AG10803 (cell line): ENCODE measurements at places on chromosomes 11 and 22.
A peak's percentile ranks its signal among the peaks of the same experiment; 100 is the strongest.

- DNase-seq = peak; percentile 46
Observed at GRCh38 chr11:36312611-36313472, 16.8 kb downstream of the PRR5L start.

GRCh38 chr11:134062265-134063123 is 6.4 kb upstream of the JAM3 start:
- no peak for DNase-seq

- no peak for DNase-seq
Observed at GRCh38 chr11:112826788-112827187, 134.4 kb upstream of the NCAM1 start.

- no peak for DNase-seq
Observed at GRCh38 chr22:19753090-19753842, 7.3 kb upstream of the TBX1 start.

DNA sequence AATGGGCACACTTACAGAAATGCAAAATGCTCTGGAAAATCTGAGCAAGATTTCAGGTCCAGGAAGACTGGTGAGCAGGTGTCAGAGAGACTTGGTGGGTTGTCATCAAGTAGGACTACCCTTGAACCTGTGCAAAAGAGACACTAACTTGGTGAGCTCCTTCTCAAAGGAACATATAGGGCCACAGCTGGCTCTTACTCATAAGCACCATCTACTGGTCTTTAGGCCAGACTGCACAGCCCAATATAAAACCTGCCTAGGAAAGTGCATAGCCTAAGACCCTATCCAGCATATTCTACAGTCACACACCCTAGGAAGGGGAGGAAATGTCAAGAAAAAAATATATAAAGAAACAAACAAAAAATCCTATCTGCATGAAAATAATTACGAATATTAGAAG is 18.2 kb upstream of the OR10W1 start:
- peak; percentile 39 for DNase-seq

DNA sequence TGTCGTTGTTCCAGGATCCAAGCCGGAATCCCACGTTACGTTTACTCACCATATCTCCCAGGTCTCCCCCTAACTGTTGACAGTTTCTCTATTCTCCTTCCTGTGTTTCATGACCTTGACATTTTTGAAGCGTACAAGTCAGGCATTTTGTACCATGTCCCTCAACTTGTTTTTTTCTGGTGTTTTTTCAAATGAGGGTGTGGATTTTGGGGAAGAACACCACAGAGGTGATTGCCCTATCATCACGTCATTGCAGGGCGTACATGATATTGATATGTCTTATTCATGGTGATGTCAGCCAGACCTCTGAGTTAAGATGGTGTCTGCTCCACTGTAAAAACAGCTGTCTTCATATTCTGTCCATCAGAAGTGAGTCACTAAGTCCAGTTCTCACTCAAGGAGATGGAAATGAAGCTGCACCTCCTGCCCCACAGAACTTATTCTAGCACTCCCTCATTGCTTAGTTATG is 28.3 kb upstream of the SOX10 start:
- DNase-seq = no peak

GRCh38 chr11:118437208-118438125 is 1.2 kb downstream of the KMT2A start:
- peak; percentile 34 for DNase-seq

- DNase-seq = no peak
Observed at GRCh38 chr11:66882561-66883015, 25.7 kb downstream of the LRFN4 start.

DNA sequence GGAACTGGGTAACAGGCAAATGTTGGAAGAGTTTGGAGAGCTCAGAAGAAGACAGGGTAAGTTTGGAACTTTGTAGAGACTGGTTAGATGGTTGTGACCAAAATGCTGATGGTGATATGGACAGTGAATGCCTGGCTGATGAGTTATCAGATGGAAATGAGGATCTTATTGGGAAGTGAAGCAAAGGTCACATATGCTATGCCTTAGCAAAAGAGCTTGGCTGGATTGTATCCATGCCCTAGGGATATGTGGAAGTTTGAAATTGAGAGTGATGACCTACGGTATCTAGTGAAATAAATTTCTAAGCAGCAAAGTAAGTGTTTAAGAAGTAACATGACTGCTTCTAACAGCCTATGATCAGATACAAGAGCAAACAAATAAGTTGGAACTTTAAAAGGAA is 17.8 kb downstream of the BBOX1 start:
- DNase-seq = peak; percentile 50

DNA sequence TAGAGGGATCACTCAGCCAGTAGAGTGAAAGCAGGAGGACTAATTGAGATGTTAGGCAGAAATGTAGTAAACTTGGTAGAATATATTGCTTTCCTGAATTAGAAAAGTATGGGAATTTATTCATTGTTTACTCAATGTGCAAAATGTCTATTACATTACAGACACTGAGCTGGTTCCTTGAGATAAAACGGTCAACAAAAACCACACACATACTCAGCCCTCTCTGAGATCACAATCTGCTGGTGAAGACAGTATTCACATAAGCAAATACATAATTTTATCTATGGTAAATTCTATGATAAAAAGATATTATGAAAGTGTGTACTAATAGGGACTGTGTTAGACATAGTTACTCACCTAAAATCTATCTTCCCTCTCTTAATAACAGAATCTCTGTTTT is 833.5 kb downstream of the KCNA4 start:
- no peak for DNase-seq

DNA sequence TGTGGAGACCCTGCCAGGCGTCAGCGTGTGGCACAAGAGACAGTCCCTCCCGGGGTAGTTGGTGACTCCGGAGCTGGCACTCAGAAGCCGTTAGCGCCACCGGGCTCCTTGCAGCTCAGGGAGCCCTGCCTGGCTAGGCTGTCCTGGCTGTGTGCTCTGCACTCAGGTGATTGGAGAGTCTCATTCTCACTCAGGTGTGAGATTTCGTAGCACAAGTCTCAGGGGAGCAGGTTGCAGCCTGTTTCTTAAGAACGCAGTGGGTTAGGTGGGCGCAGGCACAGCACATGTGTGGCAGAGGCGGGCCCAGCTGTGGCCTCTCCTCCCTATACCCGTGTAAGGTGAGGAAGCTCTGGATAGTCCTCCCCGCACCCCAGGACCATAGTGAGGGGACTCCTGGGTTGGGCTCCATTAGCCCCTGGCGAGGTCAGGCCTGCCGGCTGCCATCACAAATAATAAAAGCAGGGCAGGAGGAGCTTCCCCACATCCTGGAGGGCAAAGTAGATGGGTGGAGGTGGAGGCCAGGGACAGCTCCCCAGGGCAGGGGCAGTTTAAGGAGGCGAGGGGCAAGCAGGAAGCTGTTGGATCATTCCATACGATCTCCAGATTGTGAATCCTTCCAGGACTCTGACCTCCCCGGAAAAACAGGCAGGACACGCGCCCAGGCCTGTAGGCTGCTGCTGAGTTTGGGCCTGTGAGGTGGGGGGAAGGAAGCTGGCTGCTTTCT is 39.4 kb downstream of the SBF1 start:
- no peak for DNase-seq

DNA sequence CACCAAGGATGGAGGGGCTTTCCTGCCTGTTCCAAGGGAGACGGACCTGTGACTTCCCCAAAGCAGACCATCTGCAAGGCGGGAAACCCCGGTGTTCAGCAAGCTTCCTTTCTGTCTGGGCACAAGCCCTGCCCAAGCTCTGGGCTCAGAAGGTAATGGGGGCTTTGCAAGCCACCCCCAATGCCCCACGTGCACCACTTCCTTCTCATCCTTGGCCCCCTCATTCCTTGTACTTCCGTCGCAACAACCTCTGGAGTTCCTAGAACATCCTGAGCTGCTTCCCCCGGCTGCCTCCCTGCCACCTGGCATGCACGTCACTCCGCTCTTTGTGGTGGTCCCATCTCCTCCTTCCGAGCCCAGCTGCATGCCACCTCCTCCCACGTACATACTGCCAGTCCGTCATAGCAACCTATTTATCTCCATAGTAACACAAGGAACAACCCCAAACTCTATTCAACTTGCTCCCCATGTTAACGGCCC is 3.9 kb downstream of the MYEOV start:
- DNase-seq = peak; percentile 31

DNA sequence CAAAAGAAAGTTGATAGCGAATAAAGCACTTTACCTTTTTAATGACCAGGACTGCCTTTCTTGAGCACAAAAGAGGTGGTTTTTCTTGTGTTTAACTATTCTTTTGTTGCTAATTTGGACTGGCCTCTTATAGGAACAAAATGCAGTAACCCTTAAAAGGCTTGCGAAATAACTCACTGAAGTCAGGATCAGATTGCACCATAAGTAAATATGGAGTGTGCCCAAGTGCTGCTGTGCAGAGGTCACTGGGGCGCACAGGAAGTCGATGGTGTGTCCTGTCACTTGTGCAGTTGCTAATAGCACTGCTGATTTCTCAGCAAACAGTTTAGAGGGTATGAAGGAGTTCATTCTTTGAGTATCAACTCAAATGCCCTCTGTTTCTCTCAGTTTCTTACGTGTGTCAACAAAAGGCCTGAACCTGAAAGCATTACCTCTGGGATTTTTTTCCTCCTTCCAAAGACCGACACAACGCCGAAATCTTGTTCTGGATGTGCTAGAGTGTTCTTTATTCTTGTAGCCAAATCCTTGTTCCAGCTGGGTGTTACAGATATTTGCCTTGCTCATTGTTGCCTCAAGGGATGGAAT is 71.3 kb downstream of the ATXN10 start:
- peak; percentile 76 for DNase-seq

GRCh38 chr22:49607821-49608220 is 219.9 kb downstream of the BRD1 start:
- DNase-seq = no peak

- no peak for DNase-seq
Observed at GRCh38 chr11:123040111-123040432, 21.9 kb downstream of the HSPA8 start.

DNA sequence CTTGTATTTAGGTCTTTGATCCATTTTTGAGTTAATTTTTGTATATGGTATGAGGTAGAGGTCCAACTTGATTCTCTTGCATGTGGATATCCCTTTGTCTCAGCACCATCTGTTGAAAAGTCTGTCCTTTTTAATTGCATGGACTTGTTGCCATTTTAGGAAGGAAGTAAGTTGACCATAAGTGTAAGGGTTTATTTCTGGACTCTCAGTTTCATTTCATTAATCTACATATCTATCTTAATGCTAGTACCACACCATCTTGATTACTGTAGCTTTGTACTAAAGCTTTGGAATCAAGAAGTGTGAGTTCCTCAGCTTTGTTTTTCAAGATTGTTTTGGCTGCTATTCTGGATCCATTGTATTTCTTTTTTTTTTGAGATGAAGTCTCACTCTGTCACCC is 31.4 kb downstream of the CBL start:
- no peak for DNase-seq

DNA sequence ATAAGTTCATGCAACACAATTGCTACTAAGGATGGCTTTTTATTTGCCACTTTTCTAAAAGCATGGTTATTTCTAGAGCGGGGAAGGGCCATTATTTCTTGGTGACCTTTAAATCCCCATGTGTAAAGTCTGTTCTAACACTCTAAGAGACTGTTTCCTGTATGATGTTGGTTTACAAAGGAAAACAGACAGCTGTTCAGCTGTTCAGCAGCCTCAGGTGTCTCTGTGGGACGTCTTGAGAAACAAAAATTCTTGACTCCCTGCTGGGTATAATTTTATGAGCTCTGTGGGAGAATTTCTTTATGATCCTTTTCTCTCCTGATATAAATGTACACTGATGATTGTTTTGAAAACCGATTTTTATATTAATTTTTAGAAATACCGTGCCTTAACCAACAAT is 13.9 kb downstream of the MUC15 start:
- DNase-seq = no peak

DNA sequence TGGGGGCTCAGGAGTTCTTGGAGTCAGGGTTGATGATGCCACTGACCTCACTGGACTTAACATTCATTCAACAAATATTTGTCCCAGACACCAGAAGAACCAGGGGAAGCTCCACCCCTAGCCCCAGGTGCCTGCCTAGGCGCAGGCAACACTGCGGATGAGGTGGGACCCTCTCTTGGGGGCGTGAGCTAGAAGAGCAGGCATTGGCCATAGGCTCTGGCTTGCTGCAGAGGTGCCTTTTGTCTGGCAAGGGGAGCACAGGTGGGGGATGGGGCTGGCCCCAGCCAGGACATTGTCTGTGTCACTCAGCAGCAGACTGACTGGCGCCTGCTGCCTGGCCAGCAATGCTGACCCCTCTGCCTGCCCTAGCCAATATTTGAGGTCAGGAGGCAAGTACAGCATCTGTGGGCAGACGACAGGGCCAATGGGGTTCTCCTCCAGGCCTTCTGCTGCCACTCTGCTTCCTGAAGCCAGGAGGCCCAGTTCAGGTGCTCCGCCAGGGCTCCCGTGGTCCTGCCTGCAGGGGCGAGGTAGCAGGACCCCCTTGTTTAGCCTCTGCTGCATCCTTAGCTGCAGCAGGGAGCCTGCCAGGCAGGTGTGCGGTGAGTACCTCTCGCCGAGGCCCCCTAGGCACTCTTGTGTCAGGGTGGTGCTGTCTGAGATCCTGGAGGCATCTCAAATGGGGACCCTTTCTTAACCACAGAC is 4.0 kb downstream of the LINC01488 start:
- DNase-seq = no peak

GRCh38 chr11:88603091-88603867 is 265.7 kb upstream of the CTSC start:
- peak; percentile 70 for DNase-seq

DNA sequence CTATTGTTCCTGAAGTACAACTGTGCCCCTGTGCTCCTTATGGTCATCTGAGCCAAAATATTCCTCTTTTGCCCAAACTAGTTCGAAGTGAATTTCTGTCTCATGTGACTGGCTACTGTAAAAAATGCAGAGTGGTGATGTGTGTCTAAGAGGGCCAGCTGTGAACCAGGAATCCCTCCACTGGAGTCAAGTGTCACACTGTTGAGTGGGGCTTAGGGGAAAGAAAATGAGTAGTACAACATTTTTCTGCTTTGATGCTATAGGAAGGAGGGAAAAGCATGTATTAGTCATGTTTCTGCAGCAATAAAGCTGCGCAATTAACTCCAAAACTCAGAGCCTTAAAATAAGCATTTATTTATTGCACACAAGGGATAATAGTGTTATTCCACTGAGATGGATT is 39.8 kb upstream of the HMGXB4 start:
- no peak for DNase-seq

DNA sequence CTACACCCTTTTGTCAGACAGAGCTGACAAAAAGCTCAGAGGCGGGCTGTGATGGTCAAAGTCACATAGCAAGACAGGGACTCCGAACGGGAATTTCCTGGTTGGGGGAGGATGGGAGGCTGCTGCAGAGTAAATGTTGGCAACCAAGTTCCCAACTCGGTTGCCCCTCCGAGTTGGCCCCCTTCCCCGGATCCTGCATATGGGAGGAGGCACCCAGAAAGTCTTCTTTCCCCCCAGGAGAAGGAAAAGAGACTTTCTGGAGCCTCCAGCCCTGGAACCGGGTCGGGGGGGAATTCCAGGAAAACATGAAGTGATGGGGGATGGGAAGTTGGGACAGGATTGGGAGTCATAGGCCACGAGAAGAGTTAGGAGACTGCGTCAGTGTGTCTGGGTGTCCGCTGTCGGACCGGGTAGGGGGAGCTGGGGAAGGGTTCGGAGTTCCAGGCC is 614 bp downstream of the SELENOM start:
- peak; percentile 66 for DNase-seq
